ENCODE measurements at places on chromosomes 3 and 15.

DNA sequence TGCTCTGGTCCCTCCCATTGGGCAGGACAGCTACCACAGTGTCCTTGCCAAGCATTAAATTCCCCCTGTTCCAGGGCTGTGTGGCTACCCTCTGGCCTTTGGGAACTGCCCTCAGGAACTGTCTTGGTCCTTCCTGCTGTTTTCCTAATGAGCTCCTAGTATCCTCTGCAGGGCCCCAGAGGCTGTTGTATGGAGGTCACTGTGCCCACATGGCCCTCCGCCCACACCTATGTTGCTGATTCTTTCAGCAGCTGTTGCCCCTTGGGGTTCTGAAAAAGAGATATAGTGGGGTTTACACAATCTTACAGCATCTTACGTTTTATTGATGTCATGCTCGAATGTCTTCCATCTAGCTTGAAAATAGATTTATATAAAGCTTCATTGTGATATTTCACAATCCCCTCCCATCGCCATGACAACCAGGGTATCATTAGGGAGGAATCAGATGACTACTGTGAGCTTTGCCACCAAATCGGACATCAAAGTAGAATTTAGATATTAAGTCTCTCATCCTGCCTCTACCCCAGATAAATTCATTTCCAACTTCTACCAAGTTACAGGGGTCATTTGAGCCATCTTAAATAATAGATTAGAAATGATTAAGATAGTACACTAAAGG lies 97.1 kb upstream of the NR2E3 start:
- no peak for DNase-seq

DNA sequence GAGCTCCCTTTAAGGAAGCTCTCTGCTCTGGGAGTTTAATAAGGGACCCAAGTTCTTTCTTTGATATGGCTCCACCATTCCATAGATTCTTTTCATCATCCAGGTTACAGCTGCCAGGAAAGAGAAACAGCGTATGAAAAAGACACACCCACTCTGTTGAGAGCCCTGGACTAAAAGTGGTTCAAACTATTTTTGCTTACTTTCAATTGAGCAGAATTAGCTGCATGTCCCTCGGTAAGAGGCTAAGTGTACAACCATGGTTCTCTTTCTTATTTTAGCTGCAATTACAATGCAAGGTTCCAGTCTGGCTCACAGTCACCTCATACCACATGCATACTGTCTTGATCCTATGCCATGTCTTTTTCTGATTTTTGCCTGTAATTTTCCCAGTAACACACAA lies 1288.3 kb downstream of the NSUN3 start:
- no peak for DNase-seq

- no peak for DNase-seq
Observed at GRCh38 chr3:135576751-135577150, 388.8 kb upstream of the PPP2R3A start.

GRCh38 chr3:16053794-16054193 lies 120.7 kb upstream of the GALNT15 start:
- DNase-seq = no peak

DNA sequence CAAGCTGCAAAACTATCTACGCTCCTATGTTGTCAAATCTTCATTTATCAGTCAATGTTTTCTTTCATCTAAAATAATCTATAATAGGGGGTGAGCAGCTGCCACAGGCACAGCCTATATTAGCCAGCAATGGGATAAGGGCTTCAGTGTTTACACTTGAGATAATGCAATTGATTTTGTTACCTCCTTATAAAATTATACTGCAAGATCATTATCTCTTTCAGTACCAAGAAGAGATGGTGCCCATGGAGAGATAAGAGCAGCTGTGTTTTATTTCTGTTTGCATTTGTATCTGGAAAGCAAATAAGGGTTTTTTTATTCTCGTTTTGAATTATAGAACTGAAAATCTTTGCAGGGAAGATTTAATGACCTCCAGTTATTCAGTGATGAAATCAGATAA lies 68.9 kb downstream of the PLD1 start:
- no peak for DNase-seq

DNA sequence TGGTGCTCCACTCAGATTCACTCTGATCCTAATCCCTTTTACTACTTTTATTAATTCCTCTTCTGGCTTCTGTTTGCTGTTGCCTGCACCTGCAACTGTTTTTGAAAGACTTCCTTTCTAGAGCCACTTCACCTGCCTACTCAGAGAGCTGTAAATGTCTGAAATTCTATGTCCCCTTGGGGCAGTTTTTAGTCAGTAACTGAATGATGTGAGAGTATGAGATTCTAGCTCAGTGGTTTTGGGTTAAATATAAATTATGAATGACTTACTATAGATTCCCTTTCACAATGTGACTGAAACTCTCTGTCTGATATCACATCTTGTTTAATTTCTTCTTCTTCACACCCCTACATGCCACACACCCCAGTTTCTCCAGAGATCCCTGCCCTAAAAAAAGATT lies 47.8 kb upstream of the LRRC3B start:
- DNase-seq = no peak

- peak; percentile 94 for DNase-seq
Observed at GRCh38 chr3:13479582-13480339, at the start of gene HDAC11. Gene HDAC11, plus strand, starts transcription at chr3:13480306. Its CDS starts 42 bp downstream, at chr3:13480348.

GRCh38 chr3:111517801-111518200 lies 24.2 kb upstream of the CD96 start:
- DNase-seq = no peak

GRCh38 chr15:29470794-29471193 lies 201.2 kb upstream of the NSMCE3 start:
- DNase-seq = no peak

DNA sequence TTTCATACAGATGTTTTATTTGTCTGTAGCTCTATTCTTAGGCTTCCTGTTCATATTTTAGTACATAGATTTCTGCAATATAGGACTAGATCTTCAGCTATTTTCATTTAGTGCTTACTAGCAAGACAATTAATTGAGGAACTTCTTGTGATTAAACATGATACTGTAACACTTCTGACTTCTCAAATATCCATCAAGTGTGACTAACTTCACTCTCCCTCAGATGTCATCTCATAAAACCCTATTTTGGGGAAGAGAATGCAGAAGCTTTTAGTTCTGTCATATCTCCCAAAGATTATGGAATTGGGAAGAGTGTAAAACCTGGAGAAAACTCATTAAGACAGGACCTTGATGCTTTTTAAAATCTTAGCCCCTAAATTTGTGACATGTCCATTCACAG lies 28.6 kb upstream of the GOLIM4 start:
- no peak for DNase-seq

DNA sequence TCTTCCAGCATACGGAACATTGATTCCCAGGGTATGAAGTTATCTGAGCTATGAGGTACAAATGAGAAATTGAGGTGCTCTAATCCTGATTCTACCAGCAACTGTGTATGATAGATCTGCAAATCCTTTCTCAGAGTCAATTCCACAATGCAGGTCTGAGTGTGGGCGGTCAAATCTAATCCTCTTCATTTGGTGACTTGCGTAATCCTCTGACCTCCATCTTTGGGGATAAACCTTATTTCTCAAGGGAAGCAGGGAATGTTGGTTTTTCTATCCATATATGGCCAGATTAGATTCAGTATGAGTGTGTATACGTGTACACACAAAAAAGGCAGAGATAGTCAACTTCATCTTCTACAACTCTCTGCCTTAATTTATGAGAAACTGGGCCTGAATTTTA lies 348.4 kb upstream of the IL12A start:
- DNase-seq = no peak

GRCh38 chr3:72306800-72307341 lies 521.9 kb upstream of the PROK2 start:
- peak; percentile 41 for DNase-seq

DNA sequence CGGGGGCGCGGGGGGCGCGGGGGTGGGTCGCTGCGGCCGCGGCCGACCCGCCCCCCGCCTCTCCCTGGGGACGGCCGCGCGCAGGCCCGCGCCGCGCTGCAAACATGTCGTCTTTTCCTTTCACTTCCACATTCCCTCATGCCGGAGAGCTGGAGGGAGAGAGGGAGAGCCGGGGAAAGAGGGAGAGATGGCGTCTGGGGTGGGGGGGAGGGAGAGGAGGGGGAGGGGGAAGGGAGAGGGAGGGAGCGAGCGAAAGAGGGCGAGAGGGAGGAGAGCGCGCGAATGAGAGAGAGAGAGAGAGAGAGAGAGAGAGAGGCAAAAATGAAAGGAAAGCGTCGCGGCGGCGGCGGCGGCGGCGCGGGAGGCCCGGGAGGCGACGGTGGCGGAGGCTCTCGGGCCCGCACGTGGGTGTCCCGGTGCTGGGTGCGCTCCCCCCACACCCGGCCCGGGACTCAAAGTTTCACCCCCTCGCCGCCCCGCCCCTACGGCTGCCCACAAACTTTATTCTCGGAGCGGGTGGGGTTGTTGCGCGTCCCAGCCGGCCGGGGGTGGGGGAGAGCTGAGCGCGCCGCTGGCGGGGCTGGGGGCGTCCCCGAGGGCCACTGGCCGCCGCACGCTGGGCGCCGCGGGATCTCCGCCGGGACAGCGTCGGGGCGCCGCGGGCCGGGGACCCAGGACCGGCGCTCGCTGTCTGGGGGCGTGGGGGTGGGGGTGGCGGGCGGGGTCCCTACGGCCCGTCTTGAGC lies 731 bp downstream of the ZNF710 start:
- DNase-seq = no peak

DNA sequence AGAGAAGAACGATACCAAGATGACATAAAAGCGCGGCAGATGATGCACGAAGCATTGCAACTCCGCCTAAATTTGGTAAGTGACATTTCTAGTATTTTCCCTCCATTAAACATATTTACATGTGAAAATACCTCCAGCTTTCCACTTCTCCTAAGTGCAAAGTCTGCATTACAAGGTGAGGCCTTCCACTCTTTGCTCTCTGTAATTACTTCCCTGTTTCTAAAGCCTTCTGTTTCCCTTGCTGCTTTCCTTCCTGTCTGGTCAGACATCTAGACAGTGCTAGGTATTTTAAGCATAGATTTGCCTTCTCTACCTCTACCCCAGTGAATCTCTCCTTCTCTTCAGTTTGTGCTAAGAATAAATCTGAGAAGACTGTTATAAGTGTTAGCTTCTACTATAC lies 1.9 kb downstream of the P2RY12 start:
- no peak for DNase-seq

DNA sequence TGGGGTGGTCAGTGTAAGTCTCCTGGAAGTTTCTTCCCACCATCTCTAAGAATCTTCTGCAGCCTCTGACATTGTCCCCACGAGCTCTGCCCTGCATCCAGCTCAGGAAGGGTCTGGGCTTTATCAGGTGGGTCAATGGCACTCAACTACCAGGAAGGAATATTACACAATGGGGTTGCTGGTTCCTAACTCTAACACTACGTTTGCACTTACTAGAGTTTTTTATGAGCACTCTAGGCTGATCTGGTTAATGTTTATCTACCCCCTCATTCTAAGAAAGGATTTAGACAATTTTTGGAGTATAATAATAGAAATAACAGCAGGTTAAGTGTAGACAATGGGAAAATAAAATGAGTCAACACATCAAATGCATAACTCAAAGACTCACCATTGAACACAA lies 411.1 kb upstream of the RGMA start:
- DNase-seq = no peak

GRCh38 chr15:99719096-99719541 lies 14.1 kb downstream of the LYSMD4 start:
- no peak for DNase-seq

DNA sequence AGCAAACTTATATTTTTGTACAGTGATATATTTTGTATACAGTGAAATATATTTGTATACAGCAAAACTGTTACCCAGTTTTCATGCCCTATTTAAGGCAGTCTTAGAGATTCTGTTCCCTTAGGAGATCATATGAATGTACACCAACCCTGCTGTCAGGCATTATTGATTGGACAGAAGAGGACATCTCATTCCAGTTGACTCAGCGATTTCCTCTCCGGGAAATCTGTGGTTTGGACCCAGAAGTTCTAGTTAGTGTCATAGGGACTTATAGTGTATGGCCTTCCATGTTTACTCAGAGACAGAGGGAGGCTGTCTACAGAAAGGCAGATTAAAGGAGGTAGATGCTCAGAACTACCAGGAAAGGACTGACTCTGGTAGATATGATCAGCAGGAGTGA lies 318.8 kb upstream of the KCNMB2 start:
- DNase-seq = no peak

- no peak for DNase-seq
Observed at GRCh38 chr3:51966922-51967383, 301 bp downstream of the PCBP4 start.

DNA sequence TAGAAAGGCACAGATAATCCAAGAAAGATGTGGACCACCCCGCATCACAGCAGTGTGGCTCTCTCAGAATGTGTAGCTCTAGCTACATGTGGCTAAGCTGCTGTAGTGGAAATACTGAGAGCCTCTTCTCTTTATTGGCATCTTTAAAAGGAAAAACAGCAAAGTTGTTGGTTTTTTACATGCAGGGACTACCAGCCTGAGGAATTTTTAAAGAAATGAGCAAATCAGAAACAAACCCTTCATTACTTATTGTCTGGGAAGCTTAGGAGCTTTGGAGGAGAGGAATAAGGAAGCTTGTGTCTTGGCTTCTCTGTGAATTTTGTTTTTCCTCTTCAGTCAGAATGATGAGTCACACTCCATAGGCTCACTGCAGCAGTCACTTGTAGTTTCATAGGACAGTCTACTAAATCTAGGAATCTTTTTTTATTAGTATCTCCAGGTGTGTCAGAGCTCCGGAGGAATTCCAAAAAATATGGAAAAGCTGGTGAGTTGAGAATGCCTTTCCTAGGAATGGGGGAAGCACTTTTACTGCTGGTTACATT lies 27.5 kb downstream of the POLG start:
- no peak for DNase-seq

GRCh38 chr3:197367081-197367780 lies 68.8 kb upstream of the DLG1 start:
- peak; percentile 84 for DNase-seq

DNA sequence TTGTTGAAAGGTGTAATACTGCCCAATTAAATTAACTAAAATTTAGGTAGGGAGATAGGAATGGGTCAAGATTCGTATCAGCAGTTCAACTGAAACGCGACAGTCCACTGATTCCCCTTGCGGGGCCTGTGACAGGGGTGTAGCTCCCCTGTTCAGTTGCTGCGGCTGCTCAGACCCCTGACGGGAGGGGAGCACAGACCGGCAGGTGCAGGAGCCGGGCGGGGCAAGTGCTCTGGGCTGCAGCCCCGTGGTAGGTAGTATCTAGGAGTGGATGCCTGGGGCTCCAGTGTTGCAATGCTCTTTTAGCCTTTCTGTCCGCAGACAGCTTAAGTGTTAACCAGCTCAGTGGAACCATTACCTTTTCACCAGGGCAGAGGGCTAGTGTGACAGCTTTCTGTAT lies 164.9 kb downstream of the ROBO2 start:
- no peak for DNase-seq

DNA sequence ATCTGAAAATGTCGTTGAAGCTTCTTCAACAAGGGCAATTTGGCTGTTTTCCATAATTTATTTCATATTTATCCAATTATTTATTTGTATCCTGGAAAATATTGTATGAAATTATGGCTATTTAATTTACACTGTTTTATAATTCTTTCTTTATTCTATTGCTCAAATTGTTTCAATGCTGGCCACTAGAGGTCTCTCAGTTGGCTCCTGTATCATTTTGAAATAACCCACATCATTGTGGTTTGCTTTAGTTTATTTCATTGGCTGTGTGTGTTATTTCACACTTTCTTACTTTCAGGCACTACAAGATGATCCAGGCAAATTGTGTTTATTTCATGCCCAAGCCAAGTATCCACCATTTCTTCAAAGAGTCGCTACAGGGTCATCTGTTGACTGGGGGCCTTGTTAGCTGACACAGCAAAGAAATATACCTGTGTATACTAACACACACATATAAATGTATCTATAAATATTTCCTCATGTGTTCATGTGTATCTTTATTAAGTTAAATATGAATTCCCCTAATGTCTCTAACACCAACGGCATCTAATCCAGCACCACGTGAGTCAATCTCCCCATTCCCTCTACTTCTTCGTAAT lies 86.2 kb downstream of the NPAP1 start:
- DNase-seq = no peak

GRCh38 chr3:14377838-14378169 lies 24.6 kb upstream of the SLC6A6 start:
- DNase-seq = no peak

Measured in NCI-H446 (cell line).